GM10248 (cell line): ENCODE measurements at places on chromosomes 12 and 14.

DNA sequence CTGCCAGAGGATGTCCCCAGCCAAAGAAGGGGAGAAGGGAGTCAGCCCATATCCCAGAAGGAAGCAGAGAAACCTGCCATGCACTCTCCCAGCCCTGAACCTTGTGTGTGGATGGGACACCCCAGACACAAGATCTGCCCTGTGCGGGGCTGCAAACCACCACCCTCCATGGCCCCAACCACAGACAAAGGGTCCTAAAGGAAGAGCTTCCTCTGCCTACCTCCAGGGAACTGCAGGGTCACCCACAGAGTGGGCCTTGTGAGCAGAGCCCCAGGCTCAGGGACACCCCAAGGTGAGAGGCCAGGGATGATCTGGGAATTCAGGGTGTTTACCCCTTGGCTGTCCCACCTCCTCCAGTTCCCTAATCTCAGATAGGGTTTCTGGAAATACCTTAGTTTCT is 56.5 kb downstream of the ISCA2 start:
- DNase-seq = no peak

- peak; percentile 41 for DNase-seq
These were observed 83.0 kb downstream of the LLPH start for GRCh38 chr12:66047411-66048021.

DNA sequence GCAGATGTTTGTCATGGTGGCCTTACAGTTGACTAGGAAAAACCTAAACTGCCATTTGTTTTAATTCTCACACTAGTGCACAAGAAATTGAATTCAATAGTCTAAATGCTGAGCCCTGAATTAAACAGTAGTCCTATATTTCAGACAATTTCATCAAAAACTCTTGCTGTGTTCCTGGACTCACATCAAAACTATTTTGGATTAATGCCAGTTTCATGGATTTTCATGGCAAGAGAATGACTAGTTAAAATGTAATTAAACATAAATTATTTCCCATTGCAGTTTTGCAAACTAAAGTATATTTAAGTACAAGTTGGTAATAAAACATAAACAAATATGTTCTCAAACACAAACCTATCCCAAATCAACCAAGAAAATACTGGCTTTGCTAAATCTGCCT is 468.0 kb upstream of the PRICKLE1 start:
- no peak for DNase-seq

DNA sequence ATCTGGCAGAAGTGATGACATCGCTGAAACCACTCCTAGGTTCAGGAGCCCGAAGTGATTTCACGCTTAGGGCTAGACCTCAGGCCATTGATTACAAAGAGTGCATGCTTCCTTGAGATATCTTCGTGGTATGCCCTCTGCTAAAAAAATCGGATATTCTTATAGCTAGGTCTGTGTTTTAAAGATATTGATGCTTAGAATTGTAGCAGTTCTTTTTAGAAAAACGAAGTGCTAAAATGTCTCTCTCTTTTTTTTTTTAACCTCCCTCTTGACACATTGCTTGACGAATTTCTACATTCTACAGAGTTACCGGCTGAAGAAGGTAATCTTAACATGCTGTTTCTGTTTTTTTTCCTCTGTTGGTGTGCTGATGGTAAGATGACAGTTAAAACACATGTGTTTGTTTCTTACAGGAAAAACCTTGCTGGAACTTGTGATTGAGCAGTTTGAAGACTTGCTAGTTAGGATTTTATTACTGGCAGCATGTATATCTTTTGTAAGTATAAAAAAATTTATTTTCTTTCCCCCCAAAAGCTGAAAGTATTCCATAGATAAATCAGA is 1.3 kb downstream of the ATP2A2 start:
- DNase-seq = no peak

DNA sequence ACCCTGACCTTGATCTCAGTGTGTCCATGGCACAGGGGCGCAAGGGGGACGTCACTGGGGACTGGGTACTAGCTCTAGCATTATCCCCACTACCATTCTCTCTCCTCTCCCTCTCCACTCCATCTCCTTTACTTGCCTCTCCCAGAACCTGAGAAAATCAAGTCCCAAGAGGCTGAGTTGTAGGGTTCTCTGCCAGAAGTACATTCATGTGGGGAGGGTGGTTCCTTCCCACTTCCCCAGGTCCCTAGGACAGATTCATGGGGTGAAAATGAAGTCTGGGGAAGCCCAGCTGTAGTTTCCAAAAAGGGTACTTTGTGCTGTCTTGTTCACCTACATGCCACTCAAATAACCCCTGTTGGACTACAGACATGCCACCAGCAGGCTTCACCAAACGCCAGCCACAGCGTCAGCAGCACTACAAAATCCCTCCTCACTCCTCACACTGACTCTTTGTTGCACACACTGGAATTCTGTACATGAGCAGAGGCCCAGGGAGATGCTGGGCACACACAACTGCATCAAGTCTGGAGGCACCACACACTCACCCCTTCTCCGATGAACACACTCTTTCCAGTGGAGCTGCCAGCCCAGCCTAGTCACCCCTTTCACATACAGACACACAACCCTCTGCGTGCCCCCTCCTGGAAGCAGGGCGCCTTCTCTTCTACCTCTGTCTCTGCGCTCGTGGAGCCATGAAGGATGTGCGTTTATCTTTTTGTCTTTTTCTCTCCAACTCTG is 6.9 kb downstream of the RARG start:
- no peak for DNase-seq

- no peak for DNase-seq
These were observed 1.7 kb upstream of the SPATS2 start for GRCh38 chr12:49365542-49365941.

DNA sequence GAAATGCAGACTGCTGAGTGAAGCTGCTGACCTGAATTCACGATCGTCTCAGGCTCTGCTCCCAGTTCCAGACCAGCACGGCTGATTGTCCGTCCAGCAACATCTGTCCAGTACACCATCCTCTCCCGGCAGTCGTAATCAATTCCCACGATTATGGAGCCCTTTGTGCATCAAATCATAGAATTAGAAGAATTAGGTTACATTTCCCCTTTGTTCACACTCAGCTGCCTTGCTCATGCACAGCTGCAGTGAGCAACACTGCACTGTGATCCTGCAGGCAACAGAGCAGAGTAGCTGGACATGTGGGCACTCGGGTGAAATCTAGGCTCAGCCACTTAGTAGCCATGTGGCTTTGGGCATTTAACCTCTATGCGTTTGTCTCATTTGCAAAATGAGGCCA is 22.2 kb downstream of the RTRAF start:
- DNase-seq = no peak

GRCh38 chr12:123474485-123475245 is 16.7 kb downstream of the SNRNP35 start:
- no peak for DNase-seq

GRCh38 chr12:113098441-113099028 is 37.0 kb downstream of the RASAL1 start:
- peak; percentile 83 for DNase-seq

GRCh38 chr12:32970465-32971110 is 74.0 kb upstream of the PKP2 start:
- no peak for DNase-seq

DNA sequence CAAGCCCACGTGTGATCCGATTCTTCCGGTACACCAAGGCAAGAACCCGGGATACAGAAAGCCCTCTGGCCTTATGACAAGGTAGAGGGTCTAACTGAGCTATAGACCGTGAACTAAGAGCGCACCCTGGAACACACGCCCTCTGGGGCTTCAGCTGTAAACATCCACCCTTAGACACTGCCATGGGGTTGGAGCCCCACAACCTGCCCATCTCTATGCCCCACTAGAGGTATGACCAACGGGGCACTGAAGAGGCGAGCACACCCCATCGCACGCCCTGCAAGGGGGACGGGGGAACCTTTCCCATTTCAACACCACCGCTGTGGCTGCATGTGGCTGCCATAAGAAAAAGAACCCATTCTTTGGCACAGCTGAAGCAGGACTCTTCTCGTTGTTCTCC is 1206.0 kb upstream of the TMEM132C start:
- DNase-seq = no peak

- no peak for DNase-seq
These were observed 29.1 kb upstream of the PZP start for GRCh38 chr12:9237286-9237685.

GRCh38 chr12:78086553-78087362 is 256.1 kb downstream of the NAV3 start:
- no peak for DNase-seq

DNA sequence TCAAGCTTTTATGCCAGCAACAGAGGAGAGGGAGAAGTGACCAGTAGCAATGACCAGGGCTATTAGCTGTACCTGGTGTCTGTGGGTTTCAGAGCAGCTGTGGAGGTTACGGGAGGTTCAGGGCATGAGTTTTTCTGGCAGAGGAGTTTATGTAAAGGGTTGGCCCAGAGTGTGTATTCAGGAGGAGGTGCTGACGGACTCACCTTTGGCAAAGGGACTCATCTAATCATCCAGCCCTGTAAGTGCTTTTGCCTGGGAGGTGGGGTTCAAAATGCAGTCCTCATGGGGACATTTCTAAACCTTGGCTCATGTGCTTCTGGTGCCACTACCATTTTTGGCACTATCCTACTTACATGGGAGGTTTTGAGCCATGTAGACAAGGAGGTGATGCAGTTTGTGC is 95.3 kb downstream of the DAD1 start:
- DNase-seq = no peak

GRCh38 chr14:32666308-32666707 is 272.4 kb upstream of the NPAS3 start:
- DNase-seq = no peak

DNA sequence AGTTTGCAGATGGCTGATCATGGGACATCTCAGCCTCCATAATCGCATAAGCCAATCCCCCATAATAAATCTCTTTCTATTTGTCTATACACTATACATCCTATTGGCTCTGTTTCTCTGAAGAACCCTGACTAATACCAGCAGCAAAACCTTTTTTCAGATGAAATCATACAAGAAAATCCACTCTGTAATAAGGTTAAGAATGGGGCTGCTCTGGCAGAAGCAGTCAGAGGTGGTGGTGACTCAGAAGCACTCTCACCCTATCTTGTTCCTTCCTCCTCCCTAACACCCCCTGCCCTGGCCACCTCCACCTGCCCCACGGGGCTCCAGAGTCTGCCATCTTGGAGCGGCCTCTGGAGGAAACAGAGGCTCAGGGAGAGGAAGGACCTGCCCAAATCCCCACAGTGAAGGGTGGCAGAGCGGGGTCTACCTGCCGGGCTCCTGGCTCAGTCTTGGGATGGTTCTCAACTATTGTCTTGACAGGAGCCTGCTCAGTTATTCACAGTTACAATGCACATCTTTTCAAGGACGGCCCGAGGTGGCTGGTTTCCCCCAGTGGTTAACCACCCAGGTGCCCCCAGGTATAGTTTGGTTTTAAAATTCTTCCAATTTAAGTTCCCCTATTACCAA is 109.3 kb upstream of the EVL start:
- no peak for DNase-seq

- peak; percentile 9 for DNase-seq
These were observed 192.4 kb upstream of the SLC16A7 start for GRCh38 chr12:59403259-59403932.

- DNase-seq = no peak
These were observed 29.2 kb upstream of the CHST11 start for GRCh38 chr12:104427547-104427938.

- no peak for DNase-seq
These were observed 240.4 kb downstream of the SNAPC1 start for GRCh38 chr14:62002642-62003041.

- DNase-seq = no peak
These were observed 238.9 kb downstream of the PHLDA1 start for GRCh38 chr12:75792687-75793086.

DNA sequence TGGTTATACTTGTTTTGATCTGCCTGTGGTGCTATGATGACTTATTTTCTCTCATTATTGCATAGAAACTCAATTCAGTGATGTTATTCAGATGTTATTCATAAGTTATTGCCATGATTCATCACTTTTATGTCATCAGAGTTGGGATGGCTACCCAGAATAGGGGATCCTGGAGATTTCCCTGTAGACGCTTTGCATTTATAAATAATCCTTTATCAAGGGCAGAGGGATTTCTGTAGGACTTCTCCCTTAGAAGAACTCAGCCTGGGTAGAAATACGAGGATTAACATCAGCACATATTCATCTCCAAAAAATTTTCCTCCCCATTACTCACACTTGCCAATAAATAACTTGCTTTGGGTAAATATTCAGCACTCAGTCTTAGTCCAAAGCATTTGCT is 4.9 kb downstream of the GPRC5A start:
- DNase-seq = no peak

- DNase-seq = peak; percentile 16
These were observed at the start of gene LGR5 for GRCh38 chr12:71439613-71440344. Gene LGR5, plus strand, starts transcription at chr12:71439798. Its CDS starts 283 bp downstream, at chr12:71440081.

- peak; percentile 50 for DNase-seq
These were observed 7.0 kb downstream of the MLF2 start for GRCh38 chr12:6745741-6746525.

DNA sequence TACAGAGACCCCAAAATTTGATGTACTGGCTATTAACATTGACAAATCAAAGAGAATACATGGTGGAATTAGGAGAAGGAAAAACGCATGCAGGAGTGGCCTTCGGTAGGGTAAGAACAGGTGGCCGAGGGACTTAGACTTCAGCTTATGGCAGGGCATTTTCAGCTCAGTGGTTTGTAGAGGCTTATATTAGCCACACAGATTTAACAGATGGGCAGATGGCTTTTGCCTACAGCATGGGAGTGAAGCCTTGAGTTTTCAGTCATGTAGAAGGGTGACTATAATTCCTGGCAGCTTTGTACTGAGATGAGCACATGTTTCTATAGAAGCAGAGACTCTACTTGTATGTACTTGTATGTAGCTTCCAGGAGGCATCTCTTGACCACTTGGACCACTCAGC is 40.9 kb upstream of the PLEKHA5 start:
- no peak for DNase-seq

GRCh38 chr14:70278281-70278680 is 81.2 kb downstream of the COX16 start:
- DNase-seq = no peak

GRCh38 chr12:120571299-120571698 is 9.9 kb downstream of the POP5 start:
- no peak for DNase-seq
